HS-5 (cell line): ENCODE measurements at places on chromosomes 11 and 22.

DNA sequence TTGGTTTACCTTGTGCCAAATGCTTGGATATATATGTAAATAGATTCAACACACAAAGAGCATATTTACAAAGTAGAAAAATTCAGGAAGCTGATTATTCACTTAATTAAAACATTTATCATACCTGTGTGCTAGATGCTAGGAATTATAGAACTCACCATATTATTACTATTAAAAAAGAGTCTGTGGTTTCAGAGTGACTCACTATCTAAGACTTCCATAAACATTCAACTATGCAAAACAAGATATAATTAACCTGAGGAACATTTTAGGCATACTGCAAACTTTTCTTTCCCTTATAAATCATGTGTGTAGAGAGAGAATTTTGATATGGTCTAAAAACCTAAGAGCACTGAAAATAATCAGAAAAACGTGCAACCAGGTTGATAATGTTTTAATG is 27.3 kb downstream of the CTSC start:
- DNase-seq: peak; percentile 23

- DNase-seq: no peak
These were observed 23.8 kb downstream of the MYBPC3 start for GRCh38 chr11:47328449-47329390.

DNA sequence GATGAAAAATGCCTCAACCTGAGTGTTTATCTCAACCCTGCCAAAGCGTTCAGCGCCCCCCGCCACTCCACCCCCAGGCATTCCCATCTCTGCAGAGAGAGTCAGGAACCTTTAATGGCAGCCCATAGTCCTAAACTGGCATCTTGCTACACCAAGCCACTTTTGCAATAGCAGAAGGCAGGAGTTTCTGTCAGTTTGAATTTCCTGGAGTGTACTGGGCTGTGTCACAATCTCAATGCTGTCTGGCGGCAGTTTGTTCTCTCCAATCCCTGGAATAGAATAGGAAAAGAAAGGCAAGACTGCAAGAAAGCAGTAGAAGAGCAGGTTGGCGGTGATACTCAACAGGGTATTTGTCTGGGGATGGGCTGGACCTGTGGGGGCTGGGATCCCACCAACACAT is 32.9 kb upstream of the FLI1 start:
- DNase-seq: no peak

DNA sequence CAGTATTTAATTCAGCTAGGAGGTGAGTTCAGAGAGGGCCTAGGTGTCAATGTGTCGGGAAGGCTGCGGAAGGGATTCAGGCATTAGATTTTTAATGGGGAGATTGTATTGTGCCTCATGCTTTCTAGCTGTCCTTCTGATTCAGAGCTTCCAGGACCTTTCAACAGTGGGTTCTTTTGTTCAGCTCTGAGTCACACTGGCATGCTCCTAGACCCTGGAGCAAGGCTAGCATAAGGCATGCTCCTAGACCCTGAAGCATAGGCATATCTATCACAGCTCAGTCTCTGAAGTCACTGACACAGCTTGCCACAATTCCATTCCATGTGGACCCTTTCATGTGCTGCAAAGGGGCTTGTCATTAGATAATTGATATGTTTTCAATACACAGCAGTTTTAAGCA is 396.9 kb downstream of the RAB38 start:
- DNase-seq: no peak

GRCh38 chr11:97237151-97237550 is 847.3 kb downstream of the JRKL start:
- no peak for DNase-seq

DNA sequence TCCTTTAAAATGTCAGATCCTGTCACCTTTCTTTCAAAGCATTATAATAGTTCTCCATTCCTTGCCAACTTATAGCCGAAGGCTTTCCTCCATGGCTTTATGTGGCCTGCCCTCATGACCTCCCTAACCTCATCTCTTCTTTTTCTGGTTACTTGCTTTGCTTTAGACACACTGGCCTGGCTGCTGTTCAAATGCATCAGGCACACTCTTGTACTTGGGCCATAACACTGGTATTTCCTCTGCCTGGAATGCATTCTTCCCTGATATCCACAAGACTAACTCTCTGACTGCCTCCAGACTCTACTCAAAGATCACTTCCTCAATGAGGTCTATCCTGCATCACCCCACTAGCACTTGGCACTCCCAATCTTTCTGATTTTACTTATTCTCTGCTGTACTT is 710.3 kb downstream of the KCNA4 start:
- DNase-seq: peak; percentile 83
